ENCODE measurements at places on chromosomes 4 and X. TPM values are rescaled to one million over a fixed set of nuclear protein-coding genes. Genes with fewer than 3 reads are reported as not detected.

UBE2A gene
- 91.8 TPM for polyA plus RNA-seq

NUP54 gene
- polyA plus RNA-seq, result 61.7 TPM

TIMM17B gene
- polyA plus RNA-seq, result 37.2 TPM

SPACA5 gene
- not detected for polyA plus RNA-seq

TEX11 gene
- polyA plus RNA-seq, result 0.14 TPM

ZMAT1 gene
- 40.1 TPM for polyA plus RNA-seq

FAT1 gene
- 257 TPM for polyA plus RNA-seq

DNA sequence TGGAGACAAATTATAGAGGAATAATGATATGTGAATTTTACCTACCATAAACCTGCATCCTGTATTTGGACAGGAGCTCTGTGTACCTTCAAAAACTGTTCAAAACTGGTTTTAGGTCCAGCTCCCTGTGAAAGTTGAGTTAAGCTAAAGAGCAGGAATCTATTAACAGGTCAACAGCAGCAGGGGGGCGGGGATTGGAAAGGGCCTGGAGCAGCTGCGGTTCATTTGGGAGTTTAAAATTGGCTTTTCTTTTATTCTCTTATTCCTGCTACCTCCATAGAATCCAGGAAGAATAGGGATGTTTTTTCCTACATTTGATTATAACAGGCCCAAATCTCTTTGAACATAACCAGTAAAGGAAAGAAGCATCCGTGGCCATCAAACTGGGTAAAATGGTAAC is 23.8 kb downstream of the SHROOM3 start:
- DNase-seq, result no peak

DNA sequence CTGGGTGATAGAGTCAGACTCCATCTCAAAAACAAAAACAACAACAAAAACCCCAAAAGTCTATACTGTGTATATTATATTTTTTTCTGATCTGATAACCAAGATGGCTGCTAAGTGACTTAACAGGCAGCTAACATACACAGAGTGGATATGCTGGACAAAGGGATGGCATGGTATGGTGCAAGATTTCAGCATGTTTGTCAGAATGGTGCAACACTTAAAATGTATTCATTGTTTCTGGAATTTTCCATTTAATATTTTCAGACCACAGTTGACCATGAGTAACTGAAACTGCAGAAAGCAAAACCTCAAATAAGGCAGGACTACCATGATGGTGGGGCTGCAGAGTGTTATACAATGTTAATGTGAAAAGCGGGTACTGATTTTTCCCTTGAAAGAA is 6.1 kb upstream of the BOD1L1 start:
- DNase-seq, result no peak

DNA sequence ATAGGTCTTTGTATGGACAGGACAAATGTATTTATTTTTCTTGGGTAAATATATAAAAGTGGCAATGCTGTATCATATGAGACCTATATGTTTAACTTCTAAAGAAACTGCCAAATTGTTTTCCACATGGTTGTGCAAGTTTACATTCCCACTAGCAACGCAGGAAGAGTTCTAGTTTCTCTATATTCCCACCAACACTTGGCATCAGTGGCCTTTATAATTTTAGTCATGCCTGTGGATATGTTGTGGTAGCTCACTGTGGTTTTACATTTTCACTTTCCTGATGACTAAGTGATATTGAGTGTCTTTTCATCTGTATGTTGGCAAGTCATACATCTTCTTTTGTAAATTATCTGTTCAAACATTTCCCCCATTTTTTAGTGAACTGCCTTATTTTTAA is 126.0 kb downstream of the EMCN start:
- DNase-seq, result no peak

GRCh38 chr4:61223385-61223784 is 23.3 kb downstream of the ADGRL3 start:
- no peak for DNase-seq

DNA sequence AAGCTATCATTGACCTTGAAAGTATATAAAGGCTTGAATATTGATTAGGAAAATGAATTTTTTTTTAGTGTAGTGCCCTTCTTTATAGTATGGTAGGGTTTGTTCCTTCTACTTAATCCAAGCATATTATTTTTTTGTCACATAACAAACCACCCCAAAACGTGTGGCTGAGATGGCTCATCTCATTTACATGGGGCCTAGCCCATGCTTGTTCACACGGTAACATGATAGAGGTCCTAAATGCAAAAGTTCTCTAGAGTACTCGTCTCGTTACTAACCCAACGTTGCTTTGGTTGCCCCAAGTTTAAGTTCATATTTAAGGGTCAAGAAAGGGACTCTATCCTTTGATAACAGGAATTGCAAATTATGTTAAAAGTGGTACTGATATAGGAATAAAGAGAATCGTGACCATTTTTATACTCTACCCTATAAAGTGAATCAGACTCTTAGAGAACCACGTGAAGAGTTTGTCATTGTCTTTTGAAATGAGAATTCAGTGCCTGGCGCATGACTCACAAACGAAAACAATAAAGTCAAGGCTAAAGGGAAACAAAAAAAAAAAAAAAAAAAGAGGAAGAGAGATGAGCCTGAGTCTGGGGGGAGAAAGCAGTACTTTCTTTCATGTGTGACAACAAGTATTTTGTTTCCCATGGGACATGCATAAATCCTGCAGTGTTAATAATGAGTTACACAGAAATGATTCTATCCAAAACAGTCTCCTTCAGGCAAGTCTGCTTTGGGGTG is 402.8 kb upstream of the NWD2 start:
- no peak for DNase-seq

DNA sequence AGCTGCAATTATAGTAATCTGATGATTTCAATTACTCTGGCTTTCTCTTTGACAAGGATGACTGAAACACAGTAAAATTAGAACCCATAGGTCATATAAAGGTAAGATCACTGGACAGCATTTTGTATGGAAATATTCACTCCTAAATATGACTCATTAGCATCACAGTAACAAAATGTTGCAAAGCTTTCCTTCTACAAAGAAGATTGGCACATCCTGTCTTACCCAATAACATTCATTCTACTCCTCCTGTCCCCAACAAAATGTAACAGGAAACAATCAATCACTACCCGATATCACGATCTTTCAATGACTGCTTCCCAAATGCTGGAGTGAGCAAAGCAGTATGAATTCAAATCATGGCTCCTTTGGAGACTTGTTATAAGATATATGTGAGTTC is 95.3 kb downstream of the FANCB start:
- DNase-seq, result no peak

DNA sequence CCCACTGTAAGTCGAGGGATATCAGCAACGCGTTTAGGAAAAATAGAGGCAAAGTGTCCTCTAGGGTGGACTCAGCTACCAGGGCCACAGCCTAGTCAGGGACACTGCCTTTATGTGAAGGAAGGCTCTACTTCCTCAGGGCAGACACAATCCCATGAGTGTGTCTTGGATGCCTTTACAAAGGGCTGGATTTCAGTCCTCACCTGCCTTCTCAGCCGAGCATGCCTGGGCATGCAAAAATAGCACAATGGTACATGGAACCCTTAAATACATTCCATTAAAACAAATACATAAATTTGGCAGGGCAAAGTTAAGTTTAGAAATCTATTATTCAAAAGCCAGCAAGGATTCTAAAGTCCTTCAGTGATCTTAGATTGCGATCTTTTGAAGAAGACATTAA is 51.1 kb downstream of the DMD start:
- DNase-seq, result no peak

DNA sequence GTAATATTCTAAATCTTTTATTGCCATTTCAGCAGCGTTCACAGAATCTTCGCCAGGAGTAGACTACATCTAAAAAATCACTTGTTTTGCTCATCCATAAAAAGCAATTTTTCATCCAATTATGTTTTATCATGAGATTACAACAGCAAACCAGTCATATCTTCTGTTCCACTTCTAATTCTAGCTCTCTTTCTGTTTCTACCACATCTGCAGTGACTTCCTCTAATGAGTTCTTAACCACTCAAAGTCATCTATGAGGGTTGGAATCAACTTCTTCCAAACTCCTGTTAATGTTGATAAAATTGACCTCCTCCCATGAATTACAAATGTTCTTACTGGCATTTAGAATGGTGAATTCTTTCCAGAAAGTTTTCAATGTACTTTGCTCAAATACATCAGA is 174.4 kb upstream of the BRWD3 start:
- DNase-seq, result no peak

GRCh38 chr4:7892212-7893019 is 47.2 kb downstream of the AFAP1 start:
- no peak for DNase-seq

All from left renal cortex interstitium (tissue), 4 donors.